ENCODE measurements at places on chromosomes 7 and 10. TPM values are rescaled to one million over a fixed set of nuclear protein-coding genes. Genes with fewer than 3 reads are reported as not detected.

The FAM25C gene
- 13.7 TPM for total RNA-seq

The UCN3 gene
- not detected for total RNA-seq

The CHAT gene
- total RNA-seq, result not detected

The TTYH3 gene
- total RNA-seq, result 12.3 TPM
